ENCODE measurements at places on chromosomes 6 and 20.

DNA sequence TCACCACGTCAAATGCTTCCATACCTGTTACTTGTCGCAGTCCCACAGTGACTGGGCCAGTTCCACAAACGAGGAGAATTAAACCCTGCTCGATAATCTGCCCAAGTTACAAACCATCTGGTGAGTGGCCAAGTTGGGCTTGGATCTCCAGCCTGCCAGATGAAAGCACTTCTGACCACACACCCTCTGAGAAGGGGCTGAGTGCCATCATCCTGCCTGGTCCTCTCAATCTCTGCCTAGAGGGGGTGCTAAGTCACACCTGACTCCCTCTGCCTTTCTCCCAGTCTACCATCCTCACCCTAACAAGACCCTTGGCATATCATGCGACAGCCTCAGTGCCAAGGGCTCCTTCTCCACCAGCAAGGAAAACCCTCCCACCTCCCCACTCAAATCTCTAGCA, 15.8 kb downstream of the RRP36 start:
- DNase-seq = no peak

GRCh38 chr6:26375270-26375669, 7.6 kb upstream of the BTN2A2 start:
- no peak for DNase-seq

- DNase-seq = no peak
Measured at GRCh38 chr6:18410412-18410811, 23.3 kb downstream of the RNF144B start.

DNA sequence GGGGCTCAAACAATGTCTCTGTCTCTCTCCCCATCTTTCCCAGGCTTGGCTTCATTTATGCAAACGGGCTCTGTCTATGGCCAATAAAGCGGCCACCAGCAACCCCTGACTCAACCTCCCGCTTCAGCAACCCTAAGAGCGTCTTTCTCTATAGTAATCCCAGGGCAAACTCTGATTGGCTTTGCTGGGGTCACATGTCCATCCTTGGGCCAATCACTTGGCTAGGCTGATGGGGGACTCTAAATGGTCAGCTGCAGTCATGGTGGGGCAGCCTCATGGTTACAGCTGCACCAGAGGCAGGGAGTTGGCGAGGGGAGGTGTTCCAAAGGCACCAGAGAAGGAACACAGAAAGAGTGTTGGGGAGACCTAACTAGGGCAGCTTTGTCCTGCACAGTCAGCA, 68.5 kb upstream of the BLCAP start:
- no peak for DNase-seq

DNA sequence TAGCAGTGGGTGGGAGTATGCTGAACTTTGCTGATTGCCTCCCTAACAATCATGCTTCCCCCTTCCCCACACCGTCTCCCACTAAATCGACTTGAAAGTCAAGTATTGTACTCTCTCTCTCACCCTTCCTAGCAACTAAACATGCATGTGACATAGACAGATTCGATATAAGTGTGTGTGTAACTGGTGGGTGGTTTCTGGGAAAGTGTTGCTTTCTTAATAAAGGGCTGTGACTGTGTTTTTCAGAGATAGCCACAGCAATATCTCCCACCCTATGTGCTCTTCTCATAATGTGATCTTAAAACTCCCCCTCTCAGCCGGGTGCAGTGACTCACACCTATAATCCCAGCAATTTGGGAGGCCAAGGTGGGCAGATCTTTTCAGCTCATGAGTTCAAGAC, 49.3 kb upstream of the E2F3 start:
- DNase-seq = no peak

DNA sequence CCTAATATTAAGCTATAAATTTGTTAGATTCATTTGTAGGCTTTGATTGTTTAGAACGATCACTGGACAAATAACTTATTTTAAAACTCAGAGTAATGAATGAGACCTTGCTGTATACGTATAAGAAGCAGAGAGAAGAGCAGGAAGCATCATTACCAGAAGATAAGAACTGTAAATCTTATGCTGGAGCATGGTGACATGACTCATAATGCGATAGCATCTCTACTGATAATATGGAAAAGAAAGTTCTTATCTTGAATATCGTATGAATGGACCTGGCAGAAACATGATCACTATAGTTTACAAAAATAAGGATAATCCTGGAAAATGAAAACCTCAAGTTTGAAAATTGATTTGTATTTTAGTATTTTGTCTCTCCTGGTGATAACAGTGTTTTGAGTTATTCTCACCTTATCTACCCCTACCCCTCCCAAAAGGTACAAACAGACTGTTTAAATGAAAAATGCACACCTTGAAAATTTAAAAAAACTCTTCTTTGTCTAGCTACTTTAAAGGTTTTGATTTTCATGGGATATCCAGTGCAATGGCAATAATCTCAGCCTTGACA, 2.0 kb upstream of the ZSCAN26 start:
- DNase-seq = no peak

DNA sequence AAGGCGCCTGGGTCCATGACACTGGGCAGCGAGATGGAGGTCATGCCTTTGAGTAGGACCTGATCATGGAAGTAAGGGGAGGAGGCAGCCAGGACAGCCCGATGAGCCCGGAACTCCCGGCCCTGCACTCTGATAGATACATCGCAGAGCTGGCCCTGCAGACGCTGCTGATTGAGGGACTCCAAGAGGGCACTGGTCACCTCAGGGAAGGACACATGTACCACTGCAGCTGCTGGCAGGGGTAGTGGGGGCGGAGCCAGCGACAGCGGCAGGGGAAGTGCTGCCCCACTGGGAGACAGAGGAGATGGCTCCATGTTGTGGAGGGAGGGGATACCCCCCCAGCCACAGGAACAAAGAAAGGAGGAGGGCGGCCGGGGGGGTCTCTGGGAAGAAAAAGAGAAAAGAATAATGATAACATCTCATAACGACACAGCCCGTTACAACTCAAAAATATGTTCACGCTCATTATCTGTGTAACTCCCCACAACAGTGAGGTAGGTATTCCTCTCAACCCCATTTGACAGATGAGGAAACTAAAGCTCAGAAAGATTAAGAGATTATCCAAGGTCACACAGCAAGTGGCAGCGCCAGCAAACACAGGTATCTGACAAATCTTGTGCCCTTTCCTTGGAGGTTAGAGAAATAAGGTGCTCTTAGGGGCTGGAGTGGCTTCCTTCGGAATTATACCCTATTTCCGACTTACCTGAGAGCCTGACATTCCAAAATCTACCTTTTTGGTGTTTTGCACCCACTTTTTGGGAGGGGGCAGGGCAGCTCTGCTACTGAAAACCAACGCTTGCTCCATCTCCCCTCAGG, 733 bp downstream of the ZBTB22 start:
- no peak for DNase-seq

GRCh38 chr6:140039364-140039763, 664.9 kb upstream of the CITED2 start:
- no peak for DNase-seq

GRCh38 chr6:114292431-114292830, 50.4 kb downstream of the HS3ST5 start:
- DNase-seq = no peak

- no peak for DNase-seq
Measured at GRCh38 chr6:118677193-118677592, 25.8 kb upstream of the CEP85L start.

DNA sequence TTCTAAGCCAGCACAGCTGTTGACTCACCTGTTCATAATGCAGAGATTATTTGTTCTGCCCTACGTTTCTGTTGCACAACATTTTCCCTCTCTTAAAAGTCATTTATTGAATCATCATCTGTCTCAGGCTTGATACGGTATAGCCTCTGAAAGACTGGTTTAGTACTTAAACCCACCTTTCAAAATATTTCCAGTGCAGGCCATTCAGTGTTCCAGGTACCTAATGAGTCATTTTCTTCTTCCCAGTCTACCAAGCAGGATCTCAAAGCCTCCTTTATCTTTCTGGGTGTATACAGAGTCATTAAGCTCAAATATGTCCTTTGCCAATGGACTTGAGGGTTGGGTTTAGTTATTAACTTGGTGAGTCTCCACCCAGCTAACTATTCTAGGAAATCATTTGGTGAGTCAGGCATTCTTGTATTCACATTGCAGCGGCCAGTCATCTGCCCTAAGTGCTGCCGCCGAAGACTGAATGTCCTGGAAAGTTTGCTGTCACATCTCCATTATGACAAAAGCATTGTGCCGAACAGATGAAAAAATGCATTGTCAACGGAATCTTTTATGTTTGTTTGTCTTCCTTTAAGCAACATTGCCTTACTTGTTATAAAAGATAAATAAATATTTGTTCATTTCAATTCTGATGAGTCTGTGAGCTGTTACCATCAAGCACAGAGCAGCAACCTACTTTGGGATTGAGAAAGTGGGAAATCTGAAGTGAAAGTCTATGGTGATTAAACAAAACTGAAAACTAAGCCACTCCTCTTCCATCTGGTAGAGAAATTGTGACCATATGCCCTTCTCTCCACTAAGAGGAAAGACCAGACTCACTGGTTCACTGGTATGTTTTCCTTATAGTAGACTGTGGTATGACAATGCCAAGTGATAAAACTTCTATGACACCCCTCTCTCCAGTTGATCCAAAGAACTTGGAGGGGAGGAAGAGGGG, 14.3 kb upstream of the FAM135A start:
- DNase-seq = peak; percentile 97

GRCh38 chr6:154156135-154156896, 117.3 kb downstream of the OPRM1 start:
- DNase-seq = no peak

DNA sequence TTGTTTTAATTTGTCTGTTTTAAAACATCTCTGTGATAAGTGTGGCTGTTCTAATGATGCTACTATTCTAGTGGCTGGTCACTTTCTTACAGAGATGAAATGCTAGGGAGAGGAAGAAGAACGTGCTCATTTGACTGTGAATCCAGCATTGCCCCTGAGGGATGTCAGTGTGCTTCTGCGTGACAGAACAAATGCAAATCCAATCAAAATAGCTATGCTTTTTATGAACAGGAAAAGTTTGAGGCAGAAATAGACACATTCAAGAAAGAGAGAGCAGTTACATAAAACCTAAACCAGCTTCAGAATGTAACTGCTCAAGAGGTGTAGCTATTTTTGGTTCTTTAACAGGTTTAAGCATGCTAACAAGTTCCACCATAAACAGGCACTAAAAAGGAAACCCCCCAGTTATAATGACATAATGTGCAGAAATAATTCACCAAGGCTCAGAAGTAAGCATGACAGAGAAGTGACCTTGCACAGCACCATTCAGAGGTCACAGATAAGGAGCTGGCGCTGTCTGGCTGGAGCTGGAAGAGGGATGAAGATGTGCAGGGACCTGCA, 385.3 kb downstream of the EPM2A start:
- DNase-seq = no peak

- no peak for DNase-seq
Measured at GRCh38 chr6:168049706-168050224, 29.2 kb downstream of the FRMD1 start.

Data from RCC 7860 (cell line).